D341Med (cell line): ENCODE measurements at places on chromosomes 12 and 14.
A peak's percentile ranks its signal among the peaks of the same experiment; 100 is the strongest.

GRCh38 chr12:6345319-6346091 lies 3.6 kb upstream of the TNFRSF1A start:
- no peak for DNase-seq

GRCh38 chr14:67491741-67492507 lies 3.4 kb upstream of the TMEM229B start:
- peak; percentile 80 for DNase-seq

GRCh38 chr12:92046557-92047392 lies 98.9 kb downstream of the BTG1 start:
- no peak for DNase-seq

- DNase-seq, result no peak
These were observed 58.7 kb downstream of the RALGAPA1 start for GRCh38 chr14:35750202-35750904.

GRCh38 chr12:14554281-14555007 lies 13.2 kb downstream of the PLBD1 start:
- DNase-seq, result peak; percentile 38

GRCh38 chr12:128068211-128068610 lies 198.8 kb upstream of the TMEM132C start:
- no peak for DNase-seq

DNA sequence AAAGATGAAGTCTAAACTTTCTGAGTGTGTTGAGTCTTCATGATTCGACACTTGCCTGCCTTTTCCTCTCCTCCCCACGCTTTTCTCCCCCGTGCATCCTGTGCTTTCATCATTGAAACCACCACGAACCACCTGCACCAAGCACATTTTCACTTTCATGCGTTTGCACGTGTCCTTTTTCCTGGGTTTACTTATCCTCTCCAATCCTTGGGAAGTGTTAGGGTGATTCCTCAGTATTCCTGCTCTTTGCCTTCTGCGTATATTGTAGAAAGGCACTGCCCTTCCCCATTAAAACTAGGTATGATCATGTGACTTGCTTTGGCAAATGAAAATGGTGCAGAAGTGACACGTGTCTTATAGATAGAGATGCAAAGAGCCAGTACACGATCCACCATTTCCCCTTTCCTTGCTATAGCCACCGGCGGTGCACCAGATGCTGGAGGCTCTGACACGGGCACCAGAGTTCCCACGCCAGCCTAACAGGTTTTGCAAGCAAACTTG lies 106.6 kb downstream of the BRMS1L start:
- no peak for DNase-seq

GRCh38 chr12:1707051-1707450 lies 16.2 kb downstream of the ADIPOR2 start:
- no peak for DNase-seq

GRCh38 chr12:108514468-108514972 lies 557 bp upstream of the FICD start:
- no peak for DNase-seq

GRCh38 chr12:79367032-79367589 lies 323.7 kb downstream of the PAWR start:
- DNase-seq, result no peak

GRCh38 chr14:74290415-74290814 lies 12.3 kb downstream of the ABCD4 start:
- peak; percentile 73 for DNase-seq

GRCh38 chr12:106917503-106917902 lies 38.2 kb upstream of the TMEM263 start:
- no peak for DNase-seq

- DNase-seq, result no peak
These were observed 283.5 kb downstream of the GLT1D1 start for GRCh38 chr12:129136694-129137325.

DNA sequence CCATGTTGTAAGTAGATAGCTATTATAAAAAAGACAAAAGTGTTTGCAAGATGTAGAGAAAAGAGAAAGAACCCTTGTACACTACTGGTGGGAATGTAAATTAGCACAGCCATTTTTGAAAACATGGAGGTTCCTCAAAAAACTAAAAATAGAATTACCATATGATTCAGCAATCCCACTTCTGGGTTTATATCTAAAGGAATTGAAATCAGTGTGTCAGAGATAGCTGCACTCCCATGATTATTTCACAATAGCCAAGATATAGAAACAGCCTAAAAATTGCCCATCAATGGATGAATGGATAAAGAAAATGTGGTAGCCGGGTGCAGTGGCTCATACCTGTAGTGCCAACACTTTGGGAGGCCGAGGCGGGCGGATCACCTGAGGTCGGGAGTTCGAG lies 9.2 kb downstream of the PSMC6 start:
- DNase-seq, result no peak

DNA sequence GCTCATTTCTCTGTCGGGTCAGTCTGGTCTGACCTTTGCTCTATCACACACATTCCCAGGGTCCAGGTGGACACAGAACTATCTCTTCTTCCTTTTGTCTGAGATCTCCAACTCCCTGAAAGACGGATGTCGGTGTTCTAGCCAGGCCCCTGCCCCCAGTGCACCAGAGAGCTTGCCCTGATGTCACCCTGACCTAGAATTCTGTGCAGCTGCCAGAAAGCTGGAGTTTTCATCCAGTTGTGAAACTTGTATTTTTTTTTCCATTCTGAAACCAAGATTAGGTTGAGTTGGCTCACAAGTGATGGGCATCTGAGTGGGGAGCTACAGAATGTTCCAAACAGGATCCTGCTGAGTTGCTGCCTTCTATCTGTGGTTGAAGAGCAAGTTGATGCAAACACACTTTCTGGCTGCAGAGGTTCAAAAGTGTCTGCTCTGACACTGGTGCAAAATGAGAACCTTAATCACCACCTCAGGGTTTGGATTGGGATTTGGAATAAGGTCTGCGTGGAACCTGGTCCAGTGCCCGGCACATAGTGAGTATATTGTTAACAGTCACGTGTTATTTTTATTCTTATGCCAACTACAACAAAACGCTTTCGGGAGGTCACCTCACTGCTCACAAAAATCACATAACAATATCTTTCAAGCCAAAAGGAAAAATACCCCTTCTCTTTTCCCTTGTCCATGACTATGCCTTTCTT lies 211.5 kb downstream of the SLC15A4 start:
- no peak for DNase-seq

DNA sequence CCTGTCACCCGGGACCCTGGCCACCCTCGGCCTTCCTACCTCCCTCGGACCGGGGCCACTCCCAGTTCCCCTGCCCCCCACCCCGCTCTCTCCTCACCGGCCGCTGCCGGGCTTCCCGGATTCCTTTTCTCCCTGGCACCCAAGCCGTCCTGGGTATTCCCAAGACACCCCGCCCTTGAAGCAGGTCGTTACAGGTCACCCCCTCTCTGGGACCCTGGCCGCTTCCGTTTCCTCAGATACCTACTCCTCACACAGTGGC lies 493 bp downstream of the NUMB start:
- DNase-seq, result no peak

- no peak for DNase-seq
These were observed 17.4 kb upstream of the PTGR2 start for GRCh38 chr14:73834261-73834625.

GRCh38 chr12:55718624-55719275 lies 1.4 kb upstream of the RDH5 start:
- no peak for DNase-seq

DNA sequence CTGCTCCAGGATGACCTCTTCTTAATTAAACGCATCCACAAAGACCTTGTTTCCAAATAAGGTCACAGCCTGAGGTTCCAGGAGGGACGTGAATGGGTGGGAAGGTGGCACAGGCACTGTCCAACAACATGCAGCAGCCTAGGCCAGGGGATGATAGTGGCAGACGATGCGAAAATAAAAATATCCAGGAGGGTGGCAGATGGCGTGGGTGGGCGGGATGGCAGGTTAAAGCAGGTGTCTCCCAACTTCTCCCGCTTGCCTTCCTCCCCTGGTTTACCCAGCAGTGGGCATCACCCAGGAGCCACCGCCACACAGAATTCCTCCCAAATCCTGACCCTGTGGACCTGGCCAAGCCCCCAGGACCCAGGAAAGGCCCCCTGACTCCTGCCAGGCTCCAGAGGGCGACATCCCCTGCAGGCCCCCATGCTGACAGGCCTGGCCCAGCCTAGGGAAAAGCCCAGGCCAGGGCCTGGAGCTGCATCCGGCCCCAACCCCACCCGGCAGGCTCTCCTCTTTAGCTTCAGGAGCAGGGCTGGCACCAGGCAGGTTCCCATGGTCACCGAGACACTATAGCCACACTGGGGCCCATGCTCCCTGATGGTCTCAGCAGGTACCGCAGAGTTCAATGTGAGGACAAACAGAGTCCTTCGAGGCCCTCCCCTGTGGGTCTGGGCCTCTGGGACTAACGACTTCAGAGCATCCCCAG lies 9.7 kb downstream of the NCOR2 start:
- DNase-seq, result no peak

DNA sequence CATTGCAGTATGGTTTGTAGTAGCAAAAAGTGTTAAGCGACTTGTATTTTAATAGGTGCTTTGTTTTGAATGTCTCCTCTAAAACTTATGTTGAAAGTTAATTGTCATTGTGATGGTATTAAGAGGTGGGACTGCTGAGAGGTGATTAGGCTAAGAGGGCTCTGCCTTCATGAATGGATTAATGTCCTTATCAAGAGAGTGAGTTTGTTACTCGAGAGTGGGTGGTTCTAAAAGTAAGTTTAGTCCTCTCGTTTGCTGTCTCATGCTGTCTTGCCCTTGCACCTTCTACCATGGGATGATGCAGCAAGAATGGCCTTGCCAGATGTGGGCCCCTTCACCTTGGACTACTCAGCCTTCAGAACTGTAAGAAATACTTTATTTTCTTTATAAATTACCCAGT lies 17.4 kb downstream of the ZDHHC17 start:
- peak; percentile 36 for DNase-seq

DNA sequence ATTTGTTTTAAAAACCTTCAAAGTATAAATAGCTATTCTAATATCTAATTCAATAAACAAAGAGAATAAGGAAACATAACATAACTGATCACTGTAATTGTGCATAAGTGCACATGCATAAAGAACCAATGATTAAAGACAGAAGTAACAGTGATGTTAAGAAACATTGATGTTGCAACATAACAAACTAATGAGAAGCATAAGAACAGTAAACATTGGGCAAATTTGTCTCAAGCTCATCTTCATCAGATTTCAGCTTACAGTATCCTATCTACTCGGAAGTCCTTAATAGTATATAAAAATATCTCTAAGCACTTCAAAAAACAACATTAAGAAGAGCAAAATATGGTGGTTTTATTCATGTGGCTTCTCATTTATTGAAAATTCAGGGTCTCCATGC lies 97.6 kb downstream of the GARIN6 start:
- no peak for DNase-seq

- no peak for DNase-seq
These were observed 595.1 kb upstream of the ATP2B1 start for GRCh38 chr12:90303771-90304170.

DNA sequence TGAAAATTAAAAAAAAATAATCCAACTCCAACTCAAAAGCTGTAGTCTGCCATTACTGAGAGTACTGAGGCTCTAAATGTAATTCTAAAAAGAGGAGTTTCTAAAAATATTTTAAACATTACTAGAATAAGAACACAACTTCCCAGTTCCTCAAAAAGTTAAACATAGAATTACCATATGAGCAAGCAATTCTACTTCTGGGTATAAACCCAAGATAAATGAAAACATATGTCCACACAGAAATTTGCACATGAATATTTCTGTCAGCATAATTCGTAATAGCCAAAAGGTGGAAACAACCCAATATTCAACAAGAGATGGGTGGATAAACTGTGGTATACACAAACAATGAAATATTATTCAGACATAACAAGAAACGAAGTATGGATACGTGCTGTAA lies 15.0 kb upstream of the NR2C1 start:
- no peak for DNase-seq

GRCh38 chr12:5971194-5971850 lies 26.3 kb upstream of the ANO2 start:
- DNase-seq, result no peak

DNA sequence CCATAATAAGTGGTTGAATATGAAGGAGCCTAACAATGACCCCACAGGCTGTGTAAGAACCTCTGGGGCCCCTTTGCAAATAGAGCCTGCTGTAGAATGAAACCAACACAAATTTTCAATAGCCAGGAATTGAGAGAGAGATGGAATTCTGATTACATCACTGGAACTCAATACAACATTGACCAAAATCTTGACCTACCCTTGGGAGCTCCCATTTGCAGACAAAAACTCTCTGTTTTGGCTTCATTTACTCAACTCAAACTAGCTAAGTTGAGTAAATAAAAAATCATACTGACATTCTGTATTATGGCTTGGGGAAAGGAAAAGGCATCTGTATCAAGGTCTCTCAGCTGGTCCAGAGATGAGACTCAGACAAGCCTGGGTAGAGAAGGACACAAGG lies 91.0 kb downstream of the TBX3 start:
- no peak for DNase-seq

DNA sequence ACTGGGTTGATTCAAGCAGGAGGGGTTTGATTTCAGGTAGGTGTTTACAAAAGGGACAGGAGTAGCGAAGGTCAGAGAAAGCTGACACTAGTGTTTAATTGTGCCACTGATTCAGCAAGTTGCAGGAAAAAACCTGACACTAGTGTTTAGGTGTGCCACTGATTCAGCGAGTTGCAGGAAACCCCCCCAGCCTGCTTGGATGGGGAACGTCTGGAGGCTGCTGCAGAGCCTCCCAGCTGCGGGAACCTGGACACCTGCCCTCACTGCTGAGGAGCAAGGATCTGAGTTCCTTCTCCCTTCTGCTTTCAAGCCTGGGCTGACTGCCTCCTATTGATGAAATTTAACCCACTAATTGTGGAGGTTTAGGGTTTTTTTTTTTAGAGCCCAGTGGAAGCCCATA lies 84.2 kb downstream of the AVPR1A start:
- DNase-seq, result no peak

- DNase-seq, result no peak
These were observed 28.1 kb downstream of the TTC6 start for GRCh38 chr14:37623426-37623951.

- no peak for DNase-seq
These were observed 28.8 kb downstream of the P2RX4 start for GRCh38 chr12:121238604-121239350.

DNA sequence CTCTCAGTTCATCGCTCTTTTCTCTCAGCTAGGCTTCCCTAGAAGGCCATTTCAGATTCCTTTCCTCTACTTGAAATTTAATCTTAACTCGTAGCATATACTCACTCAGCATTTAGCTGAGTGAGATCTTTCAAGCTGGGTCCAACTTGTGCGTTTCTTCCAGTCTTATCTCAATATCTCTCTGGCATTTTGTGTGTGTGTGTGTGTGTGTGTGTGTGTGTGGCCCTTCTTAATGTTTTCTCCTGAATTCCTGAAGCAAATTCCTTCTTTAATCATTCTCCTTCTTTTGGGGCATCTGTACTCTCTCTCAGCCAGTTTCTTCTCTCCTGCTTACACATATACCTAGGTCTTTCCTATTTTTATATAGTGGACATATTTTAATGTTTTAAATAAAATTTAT lies 129.1 kb downstream of the KITLG start:
- no peak for DNase-seq

DNA sequence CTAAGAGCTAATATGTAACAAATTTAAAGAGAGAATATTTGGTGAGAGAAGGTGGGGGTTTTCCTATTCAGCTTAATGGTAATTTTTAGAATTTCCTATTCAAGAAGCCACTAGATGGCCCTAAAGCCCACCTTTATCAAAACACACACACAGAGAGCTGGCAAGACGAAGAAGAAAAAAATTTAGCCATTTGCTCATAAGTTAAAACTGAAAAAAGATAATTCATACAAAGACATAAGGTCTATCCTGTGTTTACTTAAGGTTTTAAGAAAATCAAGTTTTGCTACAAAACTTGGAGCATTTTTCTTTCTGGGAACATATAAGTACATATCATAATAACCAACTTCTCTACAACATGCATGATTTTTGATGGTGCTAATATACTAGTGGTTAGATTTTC lies 46.8 kb upstream of the PCED1B start:
- DNase-seq, result no peak
